Stimulated activated CD4-positive, alpha-beta T cell treated with anti-CD3 and anti-CD28 coated beads, Interleukin-1b, Interleukin-23, amount 100 ng/mL, for 1 hour (primary cell): ENCODE measurements at places on chromosomes 3 and 15.

GRCh38 chr3:121274411-121274810, 271.4 kb downstream of the POLQ start:
- DNase-seq, result no peak

GRCh38 chr3:58092521-58092920, 84.3 kb downstream of the FLNB start:
- DNase-seq, result no peak

DNA sequence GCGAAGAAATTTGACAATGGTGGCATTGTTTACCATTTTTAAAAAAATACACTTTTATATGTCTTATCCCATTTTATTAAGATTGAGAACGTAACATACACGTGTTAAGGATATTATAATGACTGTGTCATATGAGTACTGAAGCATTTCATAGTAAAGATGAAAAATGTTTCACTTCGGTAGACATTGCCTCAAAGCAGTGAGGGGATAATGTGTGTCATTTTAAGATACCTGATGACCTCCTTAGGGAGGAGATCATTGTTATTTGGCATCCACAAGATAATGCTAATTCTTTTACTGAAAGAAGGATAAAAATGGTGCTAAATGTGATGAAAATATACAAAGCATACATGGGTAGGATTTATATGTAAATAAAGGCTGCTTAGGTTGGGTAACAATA, 107.3 kb downstream of the STAC start:
- DNase-seq, result no peak

- no peak for DNase-seq
Measured at GRCh38 chr3:14875411-14876175, 56.8 kb downstream of the FGD5 start.

GRCh38 chr3:151916781-151917180, 43.3 kb downstream of the SUCNR1 start:
- no peak for DNase-seq

GRCh38 chr3:31406896-31407295, 125.8 kb upstream of the STT3B start:
- no peak for DNase-seq

DNA sequence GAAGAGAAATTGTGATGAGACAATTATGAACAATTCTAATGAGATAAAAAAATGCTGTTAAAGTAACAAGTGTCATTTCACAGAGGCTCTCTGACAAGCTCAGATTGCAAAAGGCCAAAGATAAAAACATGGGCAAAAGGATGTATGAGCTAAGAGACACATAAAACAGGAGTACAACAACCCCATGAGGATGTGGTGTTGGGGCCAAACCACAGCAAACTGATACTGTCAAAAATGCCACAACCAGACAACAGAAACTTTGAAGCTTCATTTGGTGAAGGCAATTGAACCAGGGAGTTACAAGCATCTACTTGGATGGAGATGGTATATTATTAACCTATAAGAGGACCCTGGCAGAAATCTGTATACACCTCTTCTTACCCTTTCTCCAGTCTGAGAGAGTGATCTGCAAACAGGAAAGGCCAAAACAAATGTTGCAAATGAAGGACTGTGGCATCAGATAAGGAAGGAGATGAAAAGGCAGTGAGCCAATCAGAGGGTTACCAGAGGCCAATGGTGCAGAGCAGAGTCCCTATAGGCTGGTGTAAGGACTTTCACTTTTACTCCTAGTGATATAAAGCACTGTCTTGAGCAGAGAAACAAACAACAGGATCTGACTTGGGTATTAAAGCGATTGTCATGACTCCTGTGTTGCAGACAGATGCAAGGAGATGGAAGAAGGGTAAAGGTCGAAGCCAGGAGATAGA, 659.0 kb downstream of the NTRK3 start:
- DNase-seq, result no peak

- DNase-seq, result no peak
Measured at GRCh38 chr15:82079736-82080135, 33.9 kb upstream of the MEX3B start.
